ENCODE measurements at places on chromosomes 6 and 20.

- DNase-seq = no peak
Measured at GRCh38 chr6:8857160-8857559, 421.8 kb upstream of the SLC35B3 start.

GRCh38 chr6:33693186-33694105, 18.1 kb downstream of the UQCC2 start:
- DNase-seq = no peak

GRCh38 chr6:42774201-42774600, 7.7 kb upstream of the BICRAL start:
- DNase-seq = no peak

- no peak for DNase-seq
Measured at GRCh38 chr6:157658301-157658700, 164.7 kb upstream of the SNX9 start.

- DNase-seq = no peak
Measured at GRCh38 chr6:143539734-143540133, 28.2 kb upstream of the FUCA2 start.

- DNase-seq = no peak
Measured at GRCh38 chr20:39155971-39156370, 193.8 kb downstream of the DHX35 start.

GRCh38 chr6:24974182-24975171, 38.7 kb upstream of the RIPOR2 start:
- no peak for DNase-seq

- no peak for DNase-seq
Measured at GRCh38 chr6:167327391-167327790, 2.5 kb downstream of the TTLL2 start.

- no peak for DNase-seq
Measured at GRCh38 chr6:6406715-6407070, 86.2 kb upstream of the F13A1 start.

GRCh38 chr20:46959081-46959692, 64.5 kb downstream of the EYA2 start:
- DNase-seq = peak; percentile 91

- DNase-seq = no peak
Measured at GRCh38 chr6:44329858-44330257, 12.6 kb upstream of the SPATS1 start.

DNA sequence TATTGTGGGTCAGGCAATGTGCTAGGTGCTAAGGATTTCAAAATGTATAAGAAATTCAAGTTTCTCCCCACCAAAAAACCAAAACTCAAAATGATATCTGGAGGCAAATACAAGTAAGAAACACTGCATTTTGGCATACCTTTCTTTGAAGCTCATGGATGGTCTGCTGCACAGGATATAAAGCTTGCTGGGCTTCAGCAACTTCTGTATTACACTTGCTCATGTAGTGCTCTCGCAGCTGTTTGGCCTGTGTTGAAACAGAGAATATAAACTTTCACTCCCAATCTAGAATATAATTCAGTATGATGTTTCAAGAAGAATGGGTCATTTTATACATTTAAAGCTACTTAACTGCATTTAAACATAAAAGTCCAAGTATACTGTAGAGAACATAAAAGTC, 39.6 kb downstream of the SHPRH start:
- no peak for DNase-seq

GRCh38 chr20:48738399-48739304, 89.1 kb downstream of the PREX1 start:
- DNase-seq = no peak

GRCh38 chr6:169960003-169960344, 208.6 kb downstream of the ERMARD start:
- no peak for DNase-seq

GRCh38 chr6:55448451-55448850, 121.2 kb downstream of the GFRAL start:
- peak; percentile 26 for DNase-seq

DNA sequence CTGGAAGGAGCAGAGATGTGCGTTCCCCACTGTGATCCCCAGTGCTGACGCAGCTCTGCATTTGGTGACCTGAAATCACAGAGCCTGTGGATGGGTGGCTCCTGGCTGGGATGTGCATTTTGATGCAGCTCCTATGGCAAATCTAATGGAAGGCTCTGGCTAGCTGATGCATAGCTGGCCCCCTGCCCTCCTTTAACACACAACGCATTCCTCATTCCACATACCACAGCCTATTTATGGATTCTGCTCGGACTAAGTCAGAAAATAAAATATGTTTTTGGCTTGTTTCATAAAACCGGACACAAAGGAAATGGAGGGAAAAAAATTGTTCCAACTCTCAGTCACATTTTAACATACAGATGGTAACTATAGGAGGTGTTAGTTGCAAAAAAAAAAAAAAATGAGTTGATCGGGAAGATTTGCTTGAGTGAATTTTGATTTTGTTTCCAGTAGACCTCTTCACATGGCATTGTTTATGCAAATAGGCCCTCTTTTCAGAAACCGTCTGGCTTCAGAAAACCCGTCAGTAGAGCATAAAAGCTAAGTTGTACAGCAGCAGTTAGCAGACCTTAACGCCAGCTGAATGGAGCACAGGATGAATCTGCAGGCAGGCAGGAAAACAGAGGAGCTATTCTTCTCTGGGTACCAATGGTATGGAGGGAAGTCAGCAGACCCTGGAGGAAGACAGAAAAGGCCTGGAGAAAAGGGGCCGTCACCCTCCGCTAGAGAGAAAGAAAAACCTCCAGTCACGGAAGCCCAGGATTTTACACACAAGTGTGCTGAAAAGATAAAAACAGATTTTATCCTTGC, 215.4 kb downstream of the HDGFL1 start:
- DNase-seq = no peak

- peak; percentile 83 for DNase-seq
Measured at GRCh38 chr6:56902641-56903464, 52.1 kb upstream of the BEND6 start.

DNA sequence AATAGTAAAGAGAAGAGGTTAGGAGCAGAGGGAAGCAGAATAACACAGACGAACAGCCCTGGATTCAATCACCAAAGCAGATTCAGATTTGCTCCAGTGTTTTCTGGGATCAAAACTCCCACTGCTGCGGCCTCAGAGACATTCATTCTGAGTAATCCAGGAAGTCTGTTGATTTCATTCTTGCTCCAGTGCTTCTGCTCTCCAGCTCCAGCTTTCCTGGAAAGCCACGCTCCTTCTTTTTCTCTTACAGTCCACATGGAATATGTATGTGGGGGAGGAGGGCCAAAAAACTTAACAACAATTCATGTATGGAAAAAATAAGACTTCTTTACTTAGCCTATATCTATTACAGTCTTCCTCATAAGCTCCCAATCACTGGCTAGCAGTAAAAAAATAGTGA, 26.4 kb upstream of the UST start:
- DNase-seq = peak; percentile 46

DNA sequence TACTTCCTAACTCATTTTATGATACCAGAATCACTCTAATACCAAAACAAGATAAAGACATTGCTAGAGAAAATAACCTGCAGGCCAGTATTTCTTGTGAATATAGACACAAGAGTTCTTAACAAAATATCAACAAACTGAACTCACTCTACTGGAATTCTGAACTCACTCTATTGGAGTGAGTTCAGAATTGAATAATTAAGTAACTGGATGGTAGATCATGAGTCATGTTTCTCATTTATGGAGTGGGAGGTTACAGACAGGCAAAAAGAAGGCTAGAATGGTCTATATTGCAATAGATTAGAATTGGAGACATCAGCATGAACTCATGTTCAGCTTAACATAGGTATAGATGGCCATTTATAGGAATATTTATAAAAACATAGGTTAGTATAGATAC, 26.6 kb upstream of the C6orf58 start:
- DNase-seq = peak; percentile 53

- peak; percentile 22 for DNase-seq
Measured at GRCh38 chr20:6975311-6975710, 207.8 kb downstream of the BMP2 start.

GRCh38 chr6:110816677-110817076, 1.4 kb upstream of the CDK19 start:
- DNase-seq = no peak

DNA sequence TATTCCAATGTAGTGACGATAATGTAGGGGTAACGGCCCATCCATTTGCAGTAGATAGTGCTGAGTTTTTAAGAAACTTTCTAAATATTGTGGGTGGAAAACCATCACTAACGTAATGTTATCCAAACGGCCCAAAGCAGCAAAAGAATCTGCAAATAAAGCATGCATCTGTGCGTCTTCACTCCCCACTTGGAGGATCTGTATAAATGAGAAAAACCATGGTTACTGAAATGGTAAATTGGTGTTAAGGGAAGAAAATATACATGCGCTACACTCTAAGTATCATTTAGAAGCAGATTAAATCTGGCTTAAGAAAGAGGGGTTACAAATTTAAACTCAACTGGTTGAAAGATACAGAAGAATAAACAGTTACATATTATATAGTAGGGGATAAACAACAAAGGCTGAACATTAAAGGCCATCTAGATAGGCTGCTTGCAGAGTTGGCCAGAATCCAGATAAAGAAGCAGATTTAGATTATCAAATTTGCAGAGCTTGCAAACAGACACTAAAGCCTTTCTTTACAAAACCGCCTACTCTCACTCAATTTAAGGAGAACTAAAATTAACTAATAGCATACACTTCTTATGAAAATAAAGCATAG, 93.3 kb downstream of the SESN1 start:
- no peak for DNase-seq

DNA sequence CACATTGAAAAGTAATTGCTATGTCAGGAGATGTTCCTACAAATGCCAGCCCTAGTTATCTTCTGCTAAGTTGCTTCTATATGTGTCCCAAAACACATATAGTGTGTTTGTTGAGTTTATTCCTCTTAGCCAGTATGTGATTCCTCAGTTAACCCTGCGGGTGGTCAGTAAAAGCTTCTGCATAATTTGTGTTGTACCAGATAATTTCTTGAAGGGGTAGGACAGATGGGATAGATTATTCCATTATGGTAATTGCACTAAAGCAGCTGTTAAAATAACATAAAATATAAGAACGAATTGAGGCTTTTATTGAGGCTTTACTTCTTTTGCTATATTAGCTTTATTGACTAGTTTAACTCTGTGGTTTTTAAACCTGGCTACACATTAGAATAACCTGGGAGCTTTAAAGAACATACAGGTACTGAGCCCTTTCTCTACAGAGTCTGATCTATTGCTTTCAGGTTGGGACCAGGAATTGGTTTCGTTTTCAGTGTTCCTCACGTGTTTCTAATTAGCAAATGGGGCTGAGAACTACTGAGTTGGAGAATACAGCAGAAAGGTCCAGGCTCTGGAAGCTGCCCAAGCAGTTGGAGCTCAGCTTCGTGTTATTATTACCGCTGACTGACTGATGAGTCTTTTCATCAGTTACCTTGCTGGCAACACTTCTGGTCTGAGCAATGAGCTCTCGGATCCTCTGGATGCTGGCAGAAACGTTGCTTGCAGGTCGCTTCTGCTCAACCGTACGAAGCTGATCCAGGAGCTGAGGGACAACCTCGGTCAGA, 56.9 kb downstream of the FAM229B start:
- DNase-seq = peak; percentile 62

DNA sequence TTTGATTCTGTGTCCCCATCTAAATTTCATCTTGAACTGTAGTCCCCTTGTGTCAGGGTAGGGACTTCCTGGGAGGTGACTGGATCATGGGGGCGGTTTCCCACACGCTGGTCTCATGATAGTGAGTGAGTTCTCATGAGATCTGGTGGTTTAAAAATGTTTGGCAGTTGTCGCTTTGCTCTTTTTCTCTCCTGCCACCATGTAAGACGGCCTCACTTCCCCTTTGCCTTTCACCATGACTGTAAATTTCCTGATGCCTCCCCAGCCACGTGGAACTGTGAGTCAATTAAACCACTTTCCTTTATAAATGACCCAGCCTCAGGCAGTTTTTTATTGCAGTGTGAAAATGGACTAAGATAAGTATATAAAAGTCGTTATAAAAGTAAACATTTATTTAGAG, 80.5 kb upstream of the SGK1 start:
- DNase-seq = no peak

- DNase-seq = peak; percentile 46
Measured at GRCh38 chr6:11500008-11500407, 37.5 kb upstream of the TMEM170B start.

GRCh38 chr6:81668615-81669047, 83.8 kb downstream of the TENT5A start:
- no peak for DNase-seq

GRCh38 chr6:37210313-37210968, 40.5 kb downstream of the PIM1 start:
- peak; percentile 80 for DNase-seq

GRCh38 chr20:34874094-34874654, 1.5 kb upstream of the GGT7 start:
- DNase-seq = peak; percentile 87

- DNase-seq = no peak
Measured at GRCh38 chr20:19074356-19074755, 138.1 kb upstream of the SLC24A3 start.

DNA sequence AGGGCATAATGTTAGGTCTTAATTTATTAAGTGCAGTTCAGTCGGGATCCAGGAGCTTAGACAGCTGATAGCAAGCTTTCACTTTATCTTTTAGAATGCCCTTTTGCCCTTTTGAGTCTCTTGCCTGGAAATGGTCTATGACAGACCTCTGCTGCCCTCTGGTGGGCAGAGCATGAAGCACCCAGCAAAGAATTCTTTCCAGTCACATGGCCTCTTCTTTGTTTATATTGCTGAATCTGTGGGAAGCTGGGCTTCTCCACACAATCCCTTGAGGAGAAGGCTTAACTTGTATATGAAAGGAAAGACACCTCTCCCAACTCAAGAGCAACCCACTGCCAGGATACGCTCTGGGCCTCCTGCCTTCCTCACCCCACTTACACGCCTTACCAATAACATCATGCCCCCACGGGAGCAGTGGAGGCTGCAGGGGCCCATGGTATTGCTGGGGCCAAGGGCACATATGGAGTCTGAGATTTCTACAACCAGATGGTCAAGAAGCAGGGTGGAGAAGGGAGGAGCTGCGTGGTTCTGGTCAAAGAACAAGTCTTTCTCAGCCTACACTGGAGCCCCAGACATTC, 20.4 kb downstream of the WFDC3 start:
- peak; percentile 73 for DNase-seq
